Stimulated activated CD4-positive, alpha-beta T cell treated with anti-CD3 and anti-CD28 coated beads, Interleukin-1b, Interleukin-23, amount 100 ng/mL, for 4 hours (primary cell): ENCODE measurements at places on chromosomes 13 and 19.

DNA sequence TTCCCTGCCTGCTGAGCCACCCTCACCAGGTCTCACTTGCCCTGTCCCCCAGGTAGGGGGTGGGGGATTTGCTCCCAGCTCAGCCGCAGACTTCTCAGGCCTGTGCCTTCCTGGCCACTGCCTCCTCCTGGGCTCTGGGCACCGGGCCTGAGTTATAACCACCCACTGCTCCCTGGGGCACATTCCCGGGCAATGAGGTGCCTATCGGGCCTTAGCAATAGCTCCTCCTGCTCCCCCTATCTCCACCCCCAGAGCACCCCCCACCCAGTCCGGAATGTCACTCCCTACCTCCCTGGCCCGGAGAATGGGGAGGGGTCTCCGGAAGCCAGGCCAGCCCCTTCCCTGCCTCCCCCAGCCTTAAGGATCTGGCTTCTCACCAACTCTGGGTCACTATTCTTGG lies at the start of gene KLK5:
Gene KLK5, minus strand, starts transcription at position 129 of the 400 bp plus-strand sequence. CDS start 381 bp downstream, outside the sequence.
- DNase-seq: no peak

GRCh38 chr13:67101730-67102467 lies 128.2 kb downstream of the PCDH9 start:
- no peak for DNase-seq

DNA sequence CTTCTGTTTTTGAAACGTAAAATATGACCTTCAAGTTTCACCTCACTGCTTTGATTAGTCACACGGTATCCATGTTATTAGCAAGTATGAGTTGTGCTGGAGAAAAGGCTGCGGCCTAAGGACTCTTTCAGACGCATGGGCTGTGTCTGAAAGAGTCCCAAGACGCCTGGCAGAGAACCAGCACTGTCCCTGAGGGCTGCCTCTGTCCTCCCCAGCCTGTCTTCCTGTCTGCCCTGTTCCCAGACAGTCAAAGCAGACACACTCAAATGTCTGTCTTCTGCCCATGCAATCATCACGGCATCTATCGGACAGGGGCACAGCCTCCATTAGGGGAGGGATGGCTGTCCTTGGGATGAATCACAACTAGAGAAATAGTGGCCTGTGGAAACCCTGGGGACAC lies 65.5 kb downstream of the DPY19L3 start:
- DNase-seq: no peak

- no peak for DNase-seq
Measured at GRCh38 chr13:45195421-45195820, 5.4 kb downstream of the KCTD4 start.

DNA sequence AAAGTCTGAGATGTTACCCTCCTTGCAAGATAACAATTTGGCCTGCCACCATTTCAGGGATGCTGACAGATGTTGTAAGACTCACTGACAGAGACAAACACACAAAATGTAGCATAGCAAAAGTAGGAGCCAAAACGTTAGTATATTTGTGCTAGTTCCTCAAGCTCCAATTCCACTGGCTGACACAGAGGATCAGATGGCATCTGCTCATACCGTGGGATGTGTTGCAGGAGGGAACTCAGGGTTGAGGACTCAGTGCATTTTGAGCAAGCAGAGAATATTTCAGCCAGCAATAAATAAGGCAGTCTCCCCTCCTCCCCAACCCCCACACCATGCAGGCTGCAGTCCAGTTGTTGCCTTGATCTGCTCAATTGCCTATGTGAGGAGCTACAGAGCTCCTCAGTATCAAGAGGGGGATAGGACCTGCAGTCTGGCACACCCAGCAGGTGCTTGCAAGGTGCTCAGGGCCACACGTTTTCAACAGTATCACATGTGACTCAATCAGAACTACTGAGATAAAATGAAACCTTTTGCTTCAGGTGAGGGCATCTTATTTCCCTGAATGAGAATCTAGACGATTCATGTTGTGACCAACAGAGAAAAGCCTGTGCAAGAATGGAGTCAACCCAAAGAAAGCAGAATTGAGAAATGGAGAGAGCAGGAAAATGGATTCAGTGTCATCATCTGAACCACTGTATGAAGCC lies 23.6 kb upstream of the LRCH1 start:
- DNase-seq: no peak

- peak; percentile 7 for DNase-seq
Measured at GRCh38 chr13:112893570-112894422, 75.2 kb upstream of the MCF2L start.

- no peak for DNase-seq
Measured at GRCh38 chr13:50153876-50154275, 138.6 kb downstream of the KCNRG start.

DNA sequence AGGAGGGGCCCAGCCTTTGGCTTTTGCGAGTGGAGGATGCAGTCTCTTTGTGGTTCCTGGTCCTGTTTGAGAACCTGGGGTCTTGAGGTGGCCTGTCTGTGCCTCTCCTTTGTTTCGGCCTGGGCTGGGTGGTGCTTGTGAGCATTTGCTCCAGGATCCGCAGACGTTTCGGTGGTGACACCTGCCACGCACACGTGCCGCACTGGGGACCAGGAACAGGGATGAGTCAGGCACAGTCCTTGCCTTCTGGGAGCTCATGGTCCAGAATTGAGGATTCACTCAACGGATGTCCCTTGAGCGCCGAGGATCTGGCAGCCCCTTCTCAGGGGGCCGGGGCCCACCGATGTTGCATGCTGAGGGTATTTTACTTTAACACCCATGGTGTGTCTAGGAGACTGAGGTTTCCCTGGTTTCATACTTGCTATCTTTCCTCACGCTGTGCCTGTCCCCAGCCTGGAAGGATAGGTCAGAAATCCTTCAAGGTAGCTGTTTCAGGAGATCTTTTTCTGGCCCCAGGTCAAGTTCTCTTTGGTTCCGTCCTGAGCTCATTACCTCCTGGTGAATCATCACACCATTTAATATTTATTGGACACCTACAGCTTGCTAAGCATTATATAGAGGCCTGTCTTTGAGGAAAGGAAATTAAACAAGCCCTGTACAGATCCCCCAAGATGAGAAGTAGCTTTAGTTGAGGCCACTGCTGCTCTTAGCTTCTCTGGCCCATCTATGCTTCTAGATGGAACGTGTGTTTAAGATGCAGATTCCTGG lies 5.1 kb downstream of the HDGFL2 start:
- no peak for DNase-seq

DNA sequence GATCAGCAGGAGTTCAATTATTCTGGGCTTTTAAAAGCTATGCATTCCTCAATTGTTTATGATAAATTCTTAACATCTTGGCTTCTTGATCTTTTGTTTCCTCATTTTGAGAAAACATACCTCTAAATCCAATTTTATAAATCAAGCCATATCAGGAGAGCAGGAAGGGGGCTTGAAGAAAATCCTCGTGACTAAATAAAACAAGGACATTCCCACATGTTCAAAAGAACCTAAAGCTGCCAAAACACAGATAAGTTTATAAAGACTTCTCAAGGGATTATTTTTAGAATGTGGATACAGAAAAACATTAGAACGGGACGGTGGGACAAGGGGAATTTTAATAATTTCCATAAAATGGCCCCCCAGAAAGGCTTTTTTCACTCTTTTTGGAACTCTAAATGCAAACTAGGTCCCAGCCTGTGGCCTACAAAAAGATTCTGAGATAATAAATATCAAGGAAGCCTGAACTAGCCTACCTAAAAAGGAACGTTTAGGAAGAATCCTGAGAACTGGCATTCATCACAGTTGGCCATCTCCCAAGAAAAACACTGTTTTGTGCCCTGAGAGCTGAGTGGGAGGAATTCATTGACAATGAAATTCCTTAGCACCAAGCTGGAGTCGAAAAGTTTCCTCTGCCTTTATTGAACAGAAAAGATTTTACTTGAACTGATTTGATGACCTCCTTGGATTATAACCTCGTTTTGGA lies 30.1 kb downstream of the ZAR1L start:
- no peak for DNase-seq

DNA sequence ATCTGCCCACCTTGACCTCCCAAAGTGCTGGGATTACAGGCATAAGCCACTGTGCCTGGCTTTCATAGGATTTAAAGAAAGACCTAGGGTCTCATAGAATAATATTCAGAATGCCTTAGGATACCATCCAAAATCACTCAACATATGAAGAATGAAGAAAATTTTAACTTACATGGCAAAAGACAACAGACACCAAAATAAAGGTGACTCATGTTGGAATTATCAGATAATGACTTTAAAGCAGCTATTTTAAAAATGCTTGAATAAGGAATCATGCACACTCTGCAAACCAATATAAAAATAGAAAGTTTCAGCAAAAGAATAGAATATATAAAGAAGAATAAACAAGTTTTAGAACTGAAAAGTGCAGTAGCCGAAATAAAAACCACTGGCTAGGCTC lies 29.3 kb downstream of the ZNF566 start:
- no peak for DNase-seq

DNA sequence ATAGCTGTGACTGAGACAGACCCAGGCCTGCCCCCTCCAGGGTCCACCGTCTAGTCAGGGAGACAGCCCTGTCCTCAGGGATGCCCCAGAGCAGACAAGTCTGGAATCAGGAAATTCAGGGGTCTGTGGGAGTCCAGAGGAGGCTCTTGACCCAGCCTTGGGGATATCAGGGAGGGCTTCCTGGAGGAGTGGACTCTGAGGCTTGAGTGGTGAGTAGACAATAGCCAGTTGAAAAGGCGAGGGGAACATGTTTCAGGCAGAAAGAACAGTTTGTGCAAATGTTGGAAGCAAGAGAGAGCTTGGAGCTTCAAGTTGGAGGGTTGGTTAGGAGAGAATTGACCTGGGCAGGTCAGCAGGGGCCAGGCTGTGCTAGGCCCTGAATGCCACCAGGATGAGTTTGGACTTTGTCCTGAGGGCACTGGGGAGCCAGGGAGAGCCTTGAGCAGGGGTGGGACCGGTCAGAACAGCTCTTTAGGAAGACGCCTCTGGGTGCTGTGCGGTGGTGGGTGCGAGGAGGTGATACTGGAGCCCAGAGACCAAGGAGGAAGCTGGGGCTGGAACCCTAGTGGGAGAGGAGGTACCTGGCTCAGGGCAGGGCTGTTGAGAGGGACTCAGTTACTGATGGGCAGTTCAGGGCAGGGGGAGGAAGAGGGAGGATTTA lies 2.7 kb downstream of the CCDC9 start:
- no peak for DNase-seq

GRCh38 chr13:20939662-20940061 lies 37.1 kb upstream of the XPO4 start:
- DNase-seq: no peak

DNA sequence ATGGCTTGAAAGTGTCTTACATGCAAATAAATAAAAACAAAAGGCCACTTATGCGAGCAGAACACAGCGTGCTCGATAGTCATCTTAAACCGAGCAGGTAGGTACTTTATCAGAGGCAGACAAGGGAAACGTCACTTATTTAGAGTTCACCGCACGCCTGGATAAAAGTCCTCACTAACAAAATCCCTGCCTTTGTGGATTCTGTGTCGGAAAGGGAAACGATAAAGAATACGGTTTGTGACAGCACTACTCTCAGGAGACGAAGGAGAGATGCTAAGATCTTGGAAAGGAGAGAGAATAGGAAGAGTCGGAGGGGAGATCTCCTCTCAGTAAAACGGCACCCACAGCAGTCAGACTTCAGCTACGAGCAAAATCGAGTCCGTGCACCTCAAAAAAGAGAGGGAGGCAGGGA lies 581 bp downstream of the RCBTB1 start:
- no peak for DNase-seq
